ENCODE measurements at places on chromosomes 5 and 9.
A peak's percentile ranks its signal among the peaks of the same experiment; 100 is the strongest.

- DNase-seq, result no peak
These were observed 560.6 kb downstream of the PRR16 start for GRCh38 chr5:121024416-121025311.

GRCh38 chr5:36957953-36958537, 81.5 kb downstream of the NIPBL start:
- no peak for DNase-seq

GRCh38 chr5:3027185-3027865, 275.8 kb upstream of the IRX2 start:
- no peak for DNase-seq

DNA sequence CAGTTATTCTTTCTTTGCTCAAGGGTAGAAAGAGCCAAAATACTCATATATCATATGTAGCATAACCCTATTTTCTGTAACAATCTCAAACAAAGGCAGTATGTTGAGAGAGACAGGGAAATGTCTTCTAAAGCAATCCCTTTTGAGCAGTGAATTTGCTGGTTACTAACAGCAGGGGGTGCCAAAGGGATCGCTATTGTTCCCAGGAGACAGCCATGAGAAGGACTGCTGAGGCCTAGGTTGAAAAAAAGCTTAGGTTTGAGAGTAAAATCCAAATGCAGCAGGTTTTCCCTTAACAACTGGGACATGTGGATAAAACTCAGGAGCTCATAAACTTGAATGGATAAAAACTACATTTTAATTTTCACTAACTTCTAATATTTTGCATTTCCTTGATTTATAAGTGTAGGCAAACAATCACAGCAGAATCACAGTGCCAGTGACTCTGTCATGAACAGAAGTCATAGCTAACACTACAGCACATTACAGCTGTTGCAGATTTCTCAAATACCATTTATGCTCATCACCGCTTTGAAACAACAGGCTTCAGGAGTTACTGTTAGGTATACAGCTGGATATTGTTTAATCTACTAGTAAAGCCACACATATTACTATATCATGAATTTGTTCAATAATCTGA, 148.4 kb downstream of the MAPKAP1 start:
- DNase-seq, result peak; percentile 37

DNA sequence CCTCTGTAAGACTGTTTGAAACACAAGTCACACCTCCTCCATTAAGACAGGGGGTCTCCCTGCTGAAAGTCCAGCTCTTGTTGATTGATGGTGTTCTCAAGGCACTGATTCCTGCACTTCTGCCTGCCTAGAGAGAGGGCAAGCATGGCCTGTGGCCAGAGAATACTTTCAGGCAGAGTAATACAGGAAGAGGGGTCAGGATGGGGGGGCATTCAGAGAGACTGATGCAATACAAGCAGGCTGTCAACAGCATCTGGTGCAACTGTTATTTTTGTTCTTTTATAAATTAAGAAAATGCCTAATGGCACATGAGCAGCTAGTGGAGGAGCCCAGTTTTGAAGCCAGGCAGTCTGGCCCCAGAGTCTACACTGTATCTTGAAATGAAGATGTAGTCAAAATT, 302.2 kb downstream of the DIRAS2 start:
- no peak for DNase-seq
